ENCODE measurements at places on chromosomes 5 and 9.

DNA sequence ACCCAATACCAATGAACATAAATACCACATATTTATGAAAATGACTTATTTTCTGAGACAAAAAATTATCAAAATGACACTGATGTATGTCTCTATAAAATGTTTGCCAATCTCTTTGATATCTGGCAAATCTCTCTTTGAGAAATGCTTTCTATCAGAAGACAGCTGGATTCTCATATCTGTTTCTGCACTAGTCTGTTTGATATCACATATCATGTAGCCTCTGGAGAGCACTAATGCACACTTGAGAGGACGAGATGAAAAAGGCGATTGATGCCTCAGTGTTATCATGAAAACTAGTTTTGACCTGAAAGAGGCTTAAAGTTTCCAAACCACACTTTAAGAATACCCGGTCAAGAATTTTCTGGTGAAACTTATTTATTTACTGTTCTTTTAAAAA lies 29.1 kb upstream of the ANKRD55 start:
- DNase-seq: no peak

DNA sequence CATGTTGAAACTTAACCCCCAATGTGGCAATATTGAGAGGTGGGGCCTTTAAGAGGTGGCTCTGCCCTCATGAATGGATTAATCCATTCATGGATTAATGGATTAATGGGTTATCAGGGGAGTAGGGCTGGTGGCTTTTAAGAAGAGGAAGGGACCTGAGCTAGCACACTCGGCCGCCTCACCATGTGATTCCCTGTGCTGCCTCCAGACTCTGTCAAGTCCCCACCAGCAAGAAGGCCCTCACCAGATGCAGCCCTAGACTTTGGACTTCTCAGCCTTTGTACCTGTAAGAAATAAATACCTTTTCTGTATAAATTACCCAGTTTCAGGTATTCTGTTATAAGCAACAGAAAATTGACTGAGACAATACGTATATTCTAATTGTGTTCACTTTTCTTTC lies 272.2 kb upstream of the DMRT1 start:
- no peak for DNase-seq

DNA sequence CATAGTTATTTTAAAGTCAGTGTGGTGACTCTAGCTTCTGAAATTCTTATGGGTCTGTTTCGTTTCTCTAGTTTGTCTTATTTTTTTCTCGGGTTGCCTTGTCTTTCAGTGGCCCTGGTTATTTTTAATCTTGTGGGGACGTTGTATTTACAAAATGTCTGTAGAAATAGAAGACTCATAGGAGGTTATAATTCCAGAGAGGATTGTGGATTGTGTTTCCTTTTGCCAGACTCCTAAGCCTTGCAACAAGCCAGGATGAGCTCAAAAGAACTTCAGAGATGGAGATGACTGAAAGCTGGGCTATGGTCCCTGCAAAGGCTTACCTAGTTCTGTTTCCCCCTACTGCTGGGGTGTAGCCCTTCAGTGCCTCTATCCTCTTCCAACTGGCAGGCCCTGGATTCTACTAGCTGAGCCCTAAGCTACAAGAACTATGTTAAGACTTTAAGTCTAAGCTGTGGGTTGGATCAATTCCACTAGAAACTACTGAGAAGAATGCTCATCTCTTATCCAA lies 32.2 kb upstream of the LECT2 start:
- no peak for DNase-seq

DNA sequence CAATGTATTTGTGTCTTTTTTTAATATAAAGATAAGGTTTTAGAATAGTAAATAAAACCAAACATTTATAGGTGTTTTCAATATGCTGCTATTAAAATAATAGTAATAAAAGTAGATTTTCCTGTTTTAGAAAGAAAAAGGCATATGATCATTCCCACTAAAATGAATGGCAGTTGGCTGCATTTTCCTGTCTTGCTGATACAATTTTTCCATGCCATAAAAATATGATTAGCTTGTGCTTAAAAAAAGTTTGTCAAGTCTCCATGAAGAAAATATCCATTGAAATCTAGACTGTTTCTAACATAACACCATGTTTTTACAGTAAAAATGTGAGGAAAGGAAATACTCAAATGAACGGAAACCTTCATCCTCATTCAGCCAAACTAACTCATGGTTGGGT lies 65.0 kb downstream of the FBXL7 start:
- no peak for DNase-seq

GRCh38 chr9:117528225-117528624 lies 113.4 kb upstream of the ASTN2 start:
- DNase-seq: no peak

GRCh38 chr9:13481274-13481673 lies 201.8 kb upstream of the MPDZ start:
- no peak for DNase-seq

- no peak for DNase-seq
Measured at GRCh38 chr5:11387382-11387781, 516.9 kb downstream of the CTNND2 start.

- DNase-seq: no peak
Measured at GRCh38 chr9:90459321-90459720, 183.3 kb downstream of the DIRAS2 start.

GRCh38 chr9:76987594-76988200 lies 31.8 kb upstream of the FOXB2 start:
- no peak for DNase-seq

DNA sequence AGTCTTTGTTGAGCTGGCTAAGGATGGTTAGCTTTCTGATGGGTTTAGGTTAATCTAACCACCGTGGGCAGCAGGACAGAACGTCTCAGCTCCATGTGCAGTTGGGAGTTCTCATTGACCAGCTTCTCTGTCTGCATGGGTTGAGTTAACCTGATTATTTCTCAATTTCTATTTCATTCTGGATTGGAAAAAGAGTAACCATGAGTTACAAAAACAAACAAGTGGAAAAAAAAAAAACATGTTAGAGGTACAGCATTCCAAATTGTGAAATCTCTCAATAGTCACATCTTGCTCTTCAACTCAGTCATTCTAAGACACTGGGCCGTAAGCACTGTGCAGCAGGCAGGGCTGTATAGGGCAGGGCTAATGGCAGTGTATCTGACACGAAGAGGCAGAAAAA lies 343.7 kb upstream of the KLF4 start:
- DNase-seq: no peak

DNA sequence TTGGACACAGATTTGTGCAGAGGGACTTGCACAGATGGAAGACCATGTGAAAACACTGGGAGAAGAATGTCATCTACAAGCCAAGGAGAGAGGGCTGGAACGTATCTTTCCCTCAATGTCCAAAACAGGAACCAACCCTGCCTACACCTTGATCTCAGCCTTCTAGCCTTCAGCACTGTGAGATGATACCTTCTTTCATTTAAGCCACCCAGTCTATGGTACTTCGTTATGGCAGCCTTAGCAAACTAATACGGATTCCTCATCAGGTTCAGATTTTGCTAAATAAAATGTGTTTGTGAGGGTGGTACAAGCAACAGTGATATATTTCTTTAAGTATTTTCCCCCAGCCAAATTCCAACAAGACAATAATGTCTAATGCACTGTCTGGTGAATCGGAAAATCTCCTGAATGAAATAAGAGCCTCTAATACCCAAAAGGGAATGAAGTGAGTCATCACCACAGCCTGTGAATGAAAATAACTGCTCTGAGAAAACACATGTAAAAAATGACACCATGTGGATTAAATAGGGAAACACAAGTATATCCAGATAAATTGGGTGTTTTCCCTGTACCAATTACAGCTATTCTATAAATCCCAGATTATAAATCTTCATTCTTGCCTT lies 182.8 kb upstream of the TARS1 start:
- DNase-seq: no peak

DNA sequence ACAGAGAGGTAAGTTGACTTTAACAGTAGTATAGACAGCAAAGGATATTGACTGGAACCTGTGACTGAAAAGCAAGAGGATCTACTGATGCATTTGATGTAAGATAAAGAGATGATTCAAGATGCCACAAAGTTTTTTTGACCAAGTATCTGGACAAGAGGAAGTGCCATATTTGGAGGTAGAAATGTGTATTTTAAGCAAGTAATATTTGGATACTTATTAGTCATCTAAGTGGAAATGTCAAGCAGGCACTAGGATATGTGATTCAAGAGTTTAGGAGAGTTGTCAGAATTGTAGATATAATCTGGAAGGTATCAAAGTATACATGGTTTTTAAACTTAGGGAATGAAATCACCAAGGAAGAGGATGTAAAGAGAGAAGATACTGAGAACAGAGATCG lies 686.1 kb upstream of the CHD1 start:
- DNase-seq: no peak

DNA sequence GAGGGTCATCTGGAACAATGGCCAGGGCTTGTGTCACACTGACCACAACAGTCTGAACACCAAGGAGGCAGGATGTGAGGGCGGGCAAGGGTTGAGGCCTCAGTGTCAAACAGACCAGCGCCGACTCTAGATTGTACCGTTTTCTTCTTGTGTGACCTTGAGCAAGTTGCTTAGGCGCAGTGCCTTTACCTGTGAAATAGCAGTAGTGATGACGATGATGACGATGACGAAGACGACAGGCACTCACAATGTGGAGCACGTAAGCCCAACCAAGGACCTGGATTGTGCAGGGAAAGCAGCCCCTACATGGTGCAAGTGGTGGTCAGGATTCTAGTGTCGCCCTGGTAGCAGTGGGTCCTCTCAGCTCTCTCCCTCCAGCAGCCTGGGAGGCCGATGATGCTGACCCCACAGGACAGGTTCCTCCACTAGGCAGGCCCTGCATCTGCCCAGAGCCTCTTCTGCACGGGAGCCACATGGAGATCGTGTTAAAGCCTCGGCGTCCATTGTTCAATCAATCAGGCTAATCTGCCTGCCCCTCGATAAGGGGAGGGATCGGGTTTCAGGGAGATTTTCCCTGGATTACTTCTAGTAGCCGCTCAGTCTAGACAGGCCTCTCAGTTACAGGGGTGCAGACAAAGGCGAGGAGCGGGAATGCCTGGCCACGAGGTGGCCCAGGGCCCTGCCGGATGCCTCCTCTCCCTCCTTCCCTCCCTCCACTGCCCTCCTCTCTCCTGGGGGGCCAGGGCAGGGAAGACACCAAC lies 91.7 kb downstream of the MACROH2A1 start:
- no peak for DNase-seq

- no peak for DNase-seq
Measured at GRCh38 chr5:156376751-156377150, 49.8 kb downstream of the SGCD start.

GRCh38 chr9:88710449-88710848 lies 175.5 kb downstream of the NXNL2 start:
- DNase-seq: no peak

GRCh38 chr5:170474489-170475274 lies 29.1 kb upstream of the KCNIP1 start:
- DNase-seq: no peak

GRCh38 chr5:142600092-142600491 lies 85.8 kb downstream of the FGF1 start:
- no peak for DNase-seq

Data from naive thymus-derived CD8-positive, alpha-beta T cell (primary cell).